ENCODE measurements at places on chromosomes 5 and 9. TPM values are rescaled to one million over a fixed set of nuclear protein-coding genes. Genes with fewer than 3 reads are reported as not detected.

DNA sequence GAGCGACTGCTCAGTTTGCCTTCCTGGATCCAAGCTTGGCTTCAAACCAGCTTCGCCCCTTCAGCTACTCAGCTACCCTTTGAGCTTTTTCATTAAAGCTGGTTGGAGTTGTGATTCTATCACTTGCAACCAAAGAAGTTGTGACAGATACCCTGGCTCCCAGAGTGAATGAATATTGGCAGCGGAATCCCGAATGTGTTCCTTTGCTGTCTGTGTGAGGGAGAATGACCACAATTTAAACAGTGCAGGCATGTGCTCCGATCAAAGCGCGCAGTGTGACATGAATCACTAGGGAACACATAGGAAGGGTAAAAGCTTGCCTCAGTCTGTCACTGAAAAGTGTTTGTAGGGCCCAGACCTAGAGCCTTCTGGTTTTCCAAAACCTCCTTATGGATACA lies 6.6 kb upstream of the AFAP1L1 start:
- no peak for DNase-seq

DNA sequence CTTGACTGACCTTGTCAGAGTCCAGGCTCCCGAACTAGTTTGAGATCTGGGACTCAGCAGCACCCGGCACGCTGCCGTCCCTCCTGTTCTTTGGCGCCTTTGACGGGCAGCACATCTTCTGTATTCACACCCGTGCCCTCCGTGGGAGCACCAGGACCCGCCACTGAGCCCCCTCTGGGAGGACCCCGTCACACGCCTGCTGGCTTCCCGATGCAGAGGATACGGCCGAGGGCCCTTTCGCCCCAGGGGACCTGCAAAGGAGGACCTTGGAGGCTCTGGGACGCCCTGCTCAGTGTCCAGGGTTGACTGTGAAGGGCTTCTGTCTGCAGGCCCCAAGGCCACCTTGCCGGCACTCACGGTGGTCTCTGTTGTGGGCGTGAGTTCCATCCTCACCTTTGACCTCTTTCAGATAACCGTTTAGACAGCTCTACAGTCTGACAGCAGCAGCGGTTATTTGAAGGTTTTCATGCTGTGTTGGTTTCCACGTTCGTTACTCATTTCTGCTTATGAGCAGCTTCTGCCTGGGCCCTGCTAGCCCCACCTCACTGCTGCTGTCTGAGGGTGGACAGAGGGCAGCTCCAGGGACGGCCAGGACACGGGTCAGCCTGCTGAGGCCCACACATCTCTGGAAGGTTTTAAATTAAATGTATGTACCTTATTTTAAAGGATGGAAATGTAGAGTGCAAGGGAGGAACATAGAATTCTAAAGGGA lies 12.6 kb upstream of the EXOC3 start:
- DNase-seq: peak; percentile 50

- DNase-seq: no peak
These were observed 17.0 kb downstream of the MRPL36 start for GRCh38 chr5:1782385-1783215.

DNA sequence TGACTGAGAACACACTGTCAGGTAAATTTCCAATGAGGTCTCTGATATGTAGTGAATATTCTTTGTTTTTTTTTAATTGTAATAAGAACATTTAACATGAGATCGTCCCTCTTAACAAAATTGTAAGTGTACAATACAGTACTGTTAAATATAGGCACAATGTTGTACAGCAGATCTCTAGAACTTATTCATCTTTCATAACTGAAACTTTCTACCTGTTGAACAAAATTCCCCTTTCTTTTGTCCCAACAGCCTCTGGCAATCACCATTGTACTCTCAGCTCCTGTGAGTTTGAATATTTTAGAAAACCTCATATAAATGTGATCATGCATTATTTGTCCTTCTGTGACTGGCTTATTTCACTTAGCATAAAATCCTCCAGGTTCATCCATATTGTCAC lies 10.6 kb upstream of the PRLR start:
- no peak for DNase-seq

Gene PAEP
- total RNA-seq: not detected

Gene OLFML2A
- 14.9 TPM for total RNA-seq

Gene FAM163B
- total RNA-seq: not detected

Gene LCN15
- not detected for total RNA-seq

Gene IFNK
- not detected for total RNA-seq
